ENCODE measurements at places on chromosomes 2 and 18.

DNA sequence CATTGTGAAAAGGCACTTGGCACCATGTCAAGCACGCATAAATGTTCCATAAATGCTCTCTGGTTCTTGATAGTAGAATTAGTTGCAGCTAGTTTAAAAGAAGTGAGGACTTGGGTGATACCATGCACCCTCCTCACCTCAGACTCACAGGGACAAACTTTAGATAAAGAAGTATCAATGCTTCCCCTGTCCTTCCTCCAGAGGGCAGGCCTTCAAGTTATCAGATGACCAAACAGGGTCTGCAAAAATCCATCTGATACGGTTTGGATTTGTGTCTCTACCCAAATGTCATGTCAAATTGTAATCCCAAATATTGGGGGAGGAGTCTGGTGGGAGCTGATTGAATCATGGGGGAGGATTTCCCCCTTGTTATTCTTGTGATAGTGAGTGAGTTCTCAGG is 54.1 kb downstream of the C1QL2 start:
- no peak for DNase-seq

DNA sequence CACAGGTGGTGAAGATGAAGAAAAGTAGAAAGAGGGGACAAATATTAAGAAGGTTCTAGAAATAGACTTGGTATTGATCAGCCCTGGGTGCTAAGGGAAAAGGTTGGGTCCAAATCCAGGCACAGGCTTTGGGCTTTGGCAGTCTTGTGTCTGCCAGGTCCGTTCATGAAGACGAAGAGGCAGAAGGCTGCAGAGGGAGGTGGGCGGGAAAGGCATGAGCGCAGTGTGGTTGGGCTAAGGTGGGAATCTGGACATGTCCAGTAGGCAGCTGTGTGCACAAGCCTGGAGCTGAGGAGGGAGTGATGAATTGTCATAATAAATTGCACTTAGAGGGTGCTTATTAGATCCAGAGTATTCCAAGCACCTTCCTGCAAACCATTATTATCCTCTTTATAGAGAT is 105.7 kb upstream of the TEX51 start:
- no peak for DNase-seq

- DNase-seq: no peak
Measured at GRCh38 chr2:143192716-143193115, 63.5 kb downstream of the ARHGAP15 start.

GRCh38 chr18:23105030-23105429 is 30.3 kb upstream of the CABLES1 start:
- DNase-seq: no peak

DNA sequence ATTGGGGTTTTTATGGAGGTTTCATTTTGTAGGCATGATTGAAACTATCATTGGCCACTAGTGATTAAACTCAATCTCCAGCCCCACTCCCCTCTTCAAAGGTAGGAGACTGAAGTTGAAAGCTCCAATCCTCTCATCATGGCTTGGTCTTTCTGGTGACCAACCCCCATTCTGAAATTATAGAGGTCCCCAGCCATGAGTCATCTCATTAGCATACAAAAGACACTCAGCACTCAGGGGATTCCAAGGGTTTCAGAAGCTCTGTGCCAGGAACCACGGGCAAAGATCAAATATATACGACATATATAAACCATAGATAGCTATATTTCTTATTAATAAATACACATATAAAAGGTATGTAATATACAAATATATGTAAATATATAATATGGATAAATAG is 256.0 kb upstream of the POU3F3 start:
- DNase-seq: no peak

- no peak for DNase-seq
Measured at GRCh38 chr2:131056204-131056931, 36.9 kb downstream of the FAM168B start.

DNA sequence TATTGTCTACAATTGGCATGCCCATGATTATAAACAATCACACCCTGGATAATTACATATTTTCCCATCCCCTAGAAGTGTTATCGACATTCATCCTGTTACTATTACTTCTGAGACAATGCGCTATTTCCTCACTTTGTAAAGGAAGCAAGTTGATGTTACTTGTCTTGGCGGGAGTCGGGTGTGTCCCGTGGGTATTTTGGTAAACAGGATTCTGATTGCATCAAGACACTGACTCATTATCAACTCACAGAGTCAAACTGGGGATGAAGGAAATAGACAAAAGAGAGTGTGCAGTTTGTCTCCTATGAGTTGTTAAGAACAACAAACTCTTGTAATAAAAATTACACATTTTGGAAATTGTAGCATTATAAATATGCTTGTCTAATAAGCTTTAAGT is 142.7 kb downstream of the GALR1 start:
- DNase-seq: no peak

- DNase-seq: peak; percentile 4
Measured at GRCh38 chr18:59779979-59780378, 82.8 kb upstream of the CCBE1 start.

- DNase-seq: no peak
Measured at GRCh38 chr2:241659150-241659739, 21.8 kb downstream of the ATG4B start.

GRCh38 chr18:63949068-63949737 is at the start of gene HMSD:
Gene HMSD, plus strand, starts transcription at chr18:63949301. Its CDS starts 4,155 bp downstream, at chr18:63953456.
- no peak for DNase-seq

GRCh38 chr2:238548902-238549462 is 122.3 kb downstream of the ASB1 start:
- DNase-seq: no peak

DNA sequence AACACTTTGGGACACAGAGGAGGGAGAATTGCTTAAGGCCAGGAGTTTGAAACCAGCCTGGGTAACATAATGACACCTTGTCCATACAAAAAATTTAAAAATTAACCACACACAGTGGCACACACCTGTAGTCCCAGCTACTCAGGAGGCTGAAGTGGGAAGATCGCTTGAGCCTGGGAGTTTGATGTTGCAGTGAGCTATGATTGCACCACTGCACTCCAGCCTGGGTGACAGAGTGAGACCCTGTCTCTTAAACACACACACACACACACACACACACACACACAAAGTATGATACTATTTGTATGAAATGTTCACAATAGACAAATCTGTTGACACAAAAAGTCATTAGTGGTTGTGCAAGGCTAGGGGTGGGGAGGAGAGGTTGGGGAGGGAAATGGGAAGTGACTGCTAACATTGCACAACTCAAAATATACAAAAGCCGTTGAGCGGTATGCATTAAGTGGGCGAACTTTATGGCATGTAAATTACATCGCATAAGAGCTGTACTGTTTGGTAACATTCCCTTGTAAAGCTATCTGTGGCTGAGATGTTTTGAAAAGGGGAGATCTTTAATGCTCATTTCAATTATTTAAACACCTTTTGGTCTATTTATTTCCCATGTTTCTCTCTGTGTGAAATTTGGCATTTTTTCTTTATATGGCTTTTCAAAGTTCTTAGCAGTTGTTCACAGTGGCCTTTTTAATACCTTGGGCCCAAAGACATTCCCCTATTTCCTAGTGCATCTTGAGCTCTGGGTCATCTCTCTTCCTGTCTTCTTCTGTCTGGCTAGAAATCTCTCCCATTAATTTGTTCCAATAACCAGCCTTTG is 58.9 kb upstream of the ZNF516 start:
- no peak for DNase-seq

DNA sequence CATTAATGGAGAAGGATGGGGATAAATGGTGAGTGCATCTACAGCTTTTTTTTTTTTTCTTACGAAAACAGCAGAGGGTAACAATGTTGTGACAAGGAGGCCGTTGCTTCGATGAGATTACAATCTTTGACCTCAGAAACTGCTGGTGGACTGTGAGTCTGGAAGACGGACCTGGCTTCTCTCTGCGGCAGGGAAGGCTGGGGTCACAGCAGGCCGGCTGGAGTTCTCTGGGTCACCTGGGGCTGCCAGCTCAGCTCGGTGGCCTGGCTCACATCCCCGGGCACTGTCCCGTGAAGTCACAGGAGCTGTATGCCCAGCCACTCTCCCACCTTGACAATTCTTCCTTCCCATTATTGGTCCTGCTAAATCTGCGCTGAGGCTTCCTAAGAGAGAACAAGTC is 160.8 kb downstream of the ACKR3 start:
- no peak for DNase-seq

DNA sequence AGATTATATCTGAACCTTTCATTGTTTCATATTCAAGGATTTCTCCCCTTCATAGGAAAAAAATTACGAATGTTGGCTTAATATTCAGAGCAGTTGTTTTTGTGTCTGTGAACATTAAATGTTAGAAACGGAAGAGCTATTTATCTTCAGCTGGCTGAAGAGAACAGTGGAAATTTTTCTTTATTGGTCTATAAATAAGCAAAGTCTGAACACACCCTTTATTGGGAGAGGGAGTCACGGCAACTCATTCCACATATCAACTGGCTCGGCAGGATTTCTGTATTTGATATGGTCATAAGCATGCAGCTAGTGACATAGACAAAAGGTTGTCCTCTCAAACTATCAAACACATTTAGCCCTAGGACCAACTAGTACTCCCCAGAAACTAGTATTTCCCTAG is 468.4 kb upstream of the HNRNPA3 start:
- DNase-seq: no peak

DNA sequence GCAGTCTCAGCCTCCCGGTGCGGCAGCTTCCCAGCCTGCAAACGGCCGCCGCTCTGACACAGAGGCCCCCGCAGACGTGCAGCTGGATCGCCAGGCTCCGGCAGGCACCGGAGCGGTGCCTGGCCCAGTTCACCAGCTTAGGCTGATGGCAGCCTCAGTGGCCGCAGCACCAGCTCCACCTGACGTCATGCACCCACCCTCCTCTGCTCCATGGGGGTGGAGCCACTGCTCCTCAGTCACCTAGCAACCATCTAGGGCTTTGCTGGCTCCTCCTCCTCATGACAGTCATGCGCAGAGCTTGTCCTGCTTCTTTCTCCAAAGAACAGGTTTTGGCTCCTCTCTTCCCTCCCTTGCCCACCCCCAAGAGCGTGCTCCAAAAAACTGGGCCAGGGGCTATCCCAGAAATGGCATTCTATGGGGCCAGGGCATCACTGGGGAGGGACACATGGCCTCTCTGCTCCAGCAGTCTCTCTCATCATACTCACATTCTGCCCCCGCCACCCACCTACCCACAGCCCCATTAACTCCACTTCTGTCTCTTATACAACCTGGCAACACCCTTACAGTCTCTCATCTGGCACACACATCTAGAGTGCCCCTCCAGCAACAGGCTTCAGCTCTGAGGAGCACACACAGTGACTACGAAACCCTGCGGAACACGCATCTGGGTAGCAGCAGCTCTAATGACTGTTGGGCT is 5.5 kb downstream of the DCTN1 start:
- no peak for DNase-seq

GRCh38 chr18:24322584-24323136 is 75.0 kb downstream of the OSBPL1A start:
- DNase-seq: no peak

DNA sequence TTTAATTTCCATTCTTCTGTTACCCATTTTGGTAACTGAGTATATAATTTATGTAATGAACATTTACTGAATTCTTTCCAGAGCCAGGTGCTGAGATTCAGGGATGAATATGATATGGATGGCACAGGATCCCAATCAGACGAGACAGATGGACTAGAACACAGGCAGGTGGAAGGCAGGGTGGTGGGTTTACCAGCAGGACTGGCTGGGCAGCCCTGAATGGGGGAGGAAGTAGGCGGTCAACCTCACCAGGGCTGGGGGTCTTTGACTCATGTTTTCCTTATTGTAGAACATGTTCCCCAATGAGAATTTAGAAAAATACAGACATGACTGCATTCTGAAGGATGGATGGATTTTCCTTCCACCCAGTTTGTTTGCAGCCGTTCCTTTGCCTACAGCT is 80.3 kb downstream of the CIB4 start:
- DNase-seq: no peak

DNA sequence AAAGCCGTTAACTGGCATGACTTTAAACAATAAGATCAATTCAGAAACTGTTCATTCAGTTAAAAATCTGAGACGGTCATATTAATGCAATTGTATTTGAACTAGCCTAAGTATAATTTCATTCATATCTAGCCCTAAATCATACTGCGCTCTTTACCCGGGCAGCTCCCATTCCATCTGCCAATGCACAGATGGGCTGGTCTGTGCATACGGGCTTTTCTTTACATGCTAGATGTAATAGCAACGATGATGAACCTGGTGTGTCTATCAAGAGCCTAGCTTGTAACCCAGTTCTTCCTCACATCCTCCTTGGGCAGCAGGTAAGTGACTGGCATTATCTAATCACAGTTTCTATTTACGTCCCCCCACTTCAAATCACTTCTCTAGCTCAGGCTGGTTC is 631.5 kb upstream of the KLHL29 start:
- DNase-seq: no peak

DNA sequence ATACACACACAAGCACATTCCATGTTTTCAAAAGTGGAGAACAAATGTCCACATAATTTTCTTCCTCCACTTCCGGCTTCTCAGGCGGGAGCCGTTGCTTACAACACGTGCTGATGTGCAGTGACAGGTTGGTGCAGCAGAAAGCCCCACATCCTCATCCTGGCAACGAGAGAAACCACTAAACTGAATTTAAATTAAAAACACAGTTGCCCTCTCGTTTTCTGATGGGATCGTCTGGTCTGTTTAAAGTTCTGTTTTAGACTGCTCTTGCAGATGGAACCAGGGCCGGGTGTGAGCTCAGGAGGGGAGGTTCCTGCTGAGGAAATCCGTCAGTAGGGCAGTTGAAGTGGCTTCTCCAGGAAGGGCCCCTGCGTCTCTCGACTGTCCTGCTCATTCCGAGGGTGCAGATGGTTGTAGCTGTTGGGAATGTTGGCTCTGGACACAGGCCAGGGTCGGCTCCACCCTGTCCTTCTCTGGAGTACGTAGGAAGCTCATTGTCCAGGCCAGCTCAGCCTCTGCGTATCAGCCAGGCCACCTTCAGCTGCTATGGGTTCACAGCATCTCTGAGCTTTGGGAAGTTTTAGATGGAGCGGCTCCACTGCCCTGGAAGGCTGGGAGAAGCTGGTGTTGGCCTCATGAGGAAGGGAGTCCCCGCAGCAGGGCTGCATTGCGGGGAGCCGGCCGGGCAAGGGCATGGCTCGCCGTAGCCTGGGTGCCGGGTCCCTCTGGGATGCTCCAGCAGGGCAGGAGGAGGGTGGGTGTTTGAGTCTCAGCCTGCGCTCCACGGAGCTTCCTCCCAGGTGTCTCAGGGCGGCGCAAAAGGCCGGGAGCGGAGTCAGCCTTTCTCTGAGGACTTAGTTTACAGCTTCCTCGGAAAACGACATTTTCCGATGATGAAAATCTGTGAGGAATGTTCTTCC is 58.3 kb downstream of the NFATC1 start:
- no peak for DNase-seq

DNA sequence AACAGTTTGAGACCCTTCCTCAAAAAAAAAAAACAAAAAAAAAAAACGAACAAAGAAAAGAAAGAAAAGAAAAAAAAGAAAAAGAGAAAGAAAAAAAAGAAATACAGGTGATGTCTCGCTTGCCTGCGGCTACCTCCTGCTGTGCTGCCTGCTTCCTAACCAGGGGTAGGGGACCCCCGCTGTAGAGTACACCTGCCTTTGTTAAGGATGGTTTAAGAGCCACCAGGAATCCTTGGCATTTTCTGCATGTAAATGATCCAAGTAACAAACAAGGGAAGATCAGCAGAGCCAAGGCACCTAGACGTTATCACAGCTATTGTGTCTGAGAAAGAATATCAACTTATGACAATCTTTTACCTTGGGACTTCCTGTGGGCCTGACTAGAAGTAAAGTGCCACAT is 856.8 kb upstream of the GCFC2 start:
- DNase-seq: no peak

Measured in glomerular endothelial cell (primary cell).